ENCODE measurements at places on chromosomes 5 and 9.

GRCh38 chr9:99971410-99971809 lies 65.0 kb downstream of the STX17 start:
- DNase-seq: no peak

DNA sequence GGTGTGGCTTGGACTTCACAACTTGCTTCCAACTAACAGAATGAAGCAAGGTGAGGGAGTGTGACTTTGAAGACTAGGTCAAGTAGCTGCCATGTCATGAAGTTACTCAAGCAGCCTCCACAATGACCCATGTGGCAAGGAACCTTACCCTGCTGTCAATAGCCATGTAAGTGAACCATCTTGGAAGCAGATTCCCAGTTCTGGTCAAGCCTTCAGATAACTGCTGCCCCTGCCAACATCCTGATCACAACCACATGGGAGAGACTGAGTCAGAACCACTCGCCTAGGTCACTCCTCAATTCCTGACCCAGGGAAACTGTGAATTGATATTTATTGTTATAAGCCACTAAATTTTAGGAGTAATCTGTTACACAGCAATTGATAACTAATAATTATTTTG lies 10.9 kb downstream of the ZCCHC10 start:
- DNase-seq: no peak

DNA sequence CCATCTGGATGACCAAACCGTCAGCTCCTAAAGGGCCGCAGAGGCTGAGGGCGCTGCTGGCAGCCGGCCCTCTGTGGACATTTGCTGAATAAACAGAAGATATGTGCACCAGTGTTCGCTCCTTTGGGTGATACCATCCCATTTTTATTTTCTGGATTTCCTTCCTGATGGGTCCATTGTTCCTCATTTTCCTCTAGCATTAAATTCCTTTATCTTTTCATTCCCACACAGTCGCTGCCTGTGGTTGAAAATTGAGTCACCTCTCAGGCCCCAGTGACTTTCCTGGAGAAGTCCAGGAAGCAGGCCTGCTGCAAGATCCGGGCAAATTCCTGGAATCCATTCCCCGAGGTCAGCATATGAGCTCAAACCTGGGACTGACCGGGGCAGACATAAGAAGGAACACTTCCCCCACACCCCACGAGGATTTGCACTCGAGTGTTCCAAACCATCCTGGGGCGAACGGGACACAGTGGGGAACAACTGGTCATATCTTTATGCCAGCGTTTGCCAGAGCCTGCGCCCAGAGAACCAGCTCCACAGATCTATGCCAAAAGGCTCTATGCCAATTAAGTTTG lies 86.7 kb upstream of the PCA3 start:
- no peak for DNase-seq

DNA sequence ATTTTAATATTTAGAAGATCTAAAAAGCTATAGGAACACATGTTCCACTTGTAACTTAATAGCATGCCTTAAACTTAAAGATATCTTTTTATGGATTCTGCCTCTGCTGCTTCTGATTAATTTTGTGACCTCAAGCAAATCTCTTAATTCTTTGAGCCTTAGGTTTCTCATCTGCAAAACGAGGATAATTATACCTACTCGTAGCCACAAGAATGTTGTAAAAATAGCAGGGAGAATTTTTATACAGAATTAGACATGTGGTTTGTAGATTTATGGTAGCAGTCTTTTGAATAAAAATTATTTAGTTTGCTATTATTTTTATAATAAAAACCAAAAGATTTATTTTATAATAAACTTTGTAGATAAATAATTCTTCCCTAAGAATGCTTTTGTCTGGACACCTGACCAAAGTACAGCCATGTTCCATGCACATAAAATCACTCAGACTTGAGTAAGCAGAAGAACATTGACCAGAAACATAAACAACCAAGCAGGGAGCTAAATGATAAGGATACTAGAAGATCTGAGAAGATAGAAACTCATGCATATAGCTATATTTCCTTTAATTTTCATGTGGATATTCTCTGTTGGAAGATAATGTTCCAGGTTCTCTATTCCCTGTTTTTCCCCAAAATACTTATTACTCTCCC lies 18.5 kb downstream of the C9orf85 start:
- no peak for DNase-seq

DNA sequence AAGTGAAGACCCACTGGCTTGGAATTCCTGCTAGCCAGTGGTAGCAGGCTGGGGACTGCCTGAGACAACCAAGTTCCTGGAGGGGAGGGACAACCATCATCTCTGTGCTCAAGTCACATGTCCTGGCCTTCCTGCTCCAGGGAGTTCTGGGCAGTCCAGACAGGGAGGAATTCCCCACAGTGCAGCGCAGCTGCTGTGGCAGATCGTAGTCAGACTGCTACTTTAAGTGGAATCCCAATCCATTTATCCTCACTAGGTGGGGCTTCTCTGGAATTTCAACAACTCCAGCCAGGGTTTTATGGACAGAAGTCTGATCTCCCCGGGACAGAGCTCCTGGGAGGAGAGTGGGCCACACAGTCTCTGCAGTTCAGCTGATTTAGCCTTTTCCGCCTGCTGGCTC lies 20.9 kb upstream of the OR5C1 start:
- DNase-seq: no peak

DNA sequence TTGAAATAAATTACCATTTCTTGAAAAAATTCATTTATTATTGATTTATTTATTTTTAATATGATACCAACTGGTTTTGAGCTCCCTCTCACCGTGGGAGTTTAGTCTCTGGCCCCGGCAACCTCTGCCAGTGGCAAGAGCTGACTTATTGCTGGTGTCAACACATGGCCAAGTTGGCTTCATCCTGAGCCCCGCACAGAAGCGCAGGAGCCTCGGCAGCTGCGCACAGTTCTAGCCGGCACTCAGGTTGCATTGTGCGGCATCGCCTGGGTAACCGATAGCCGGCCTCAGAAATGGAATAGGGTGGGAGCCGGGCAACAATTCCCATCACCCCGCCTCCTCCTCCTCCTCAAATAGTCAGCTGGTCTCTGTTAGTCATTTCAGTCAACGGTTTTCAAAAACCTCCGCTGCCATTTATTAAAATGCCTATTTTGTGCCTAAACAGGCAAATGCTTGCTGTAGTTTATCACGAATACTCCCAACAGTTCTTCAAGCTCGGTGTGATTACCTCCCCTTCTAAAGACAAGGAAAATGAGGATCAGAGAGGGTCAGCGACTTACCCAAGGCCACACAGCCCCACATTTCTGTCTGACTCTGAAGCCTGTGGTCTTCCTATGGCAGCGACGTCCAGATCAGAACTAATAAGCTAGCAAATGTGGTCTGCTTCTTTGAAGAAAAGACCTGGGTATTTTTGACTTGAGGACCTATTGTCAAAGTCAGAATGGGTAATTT lies 15.7 kb upstream of the MSX2 start:
- DNase-seq: no peak

DNA sequence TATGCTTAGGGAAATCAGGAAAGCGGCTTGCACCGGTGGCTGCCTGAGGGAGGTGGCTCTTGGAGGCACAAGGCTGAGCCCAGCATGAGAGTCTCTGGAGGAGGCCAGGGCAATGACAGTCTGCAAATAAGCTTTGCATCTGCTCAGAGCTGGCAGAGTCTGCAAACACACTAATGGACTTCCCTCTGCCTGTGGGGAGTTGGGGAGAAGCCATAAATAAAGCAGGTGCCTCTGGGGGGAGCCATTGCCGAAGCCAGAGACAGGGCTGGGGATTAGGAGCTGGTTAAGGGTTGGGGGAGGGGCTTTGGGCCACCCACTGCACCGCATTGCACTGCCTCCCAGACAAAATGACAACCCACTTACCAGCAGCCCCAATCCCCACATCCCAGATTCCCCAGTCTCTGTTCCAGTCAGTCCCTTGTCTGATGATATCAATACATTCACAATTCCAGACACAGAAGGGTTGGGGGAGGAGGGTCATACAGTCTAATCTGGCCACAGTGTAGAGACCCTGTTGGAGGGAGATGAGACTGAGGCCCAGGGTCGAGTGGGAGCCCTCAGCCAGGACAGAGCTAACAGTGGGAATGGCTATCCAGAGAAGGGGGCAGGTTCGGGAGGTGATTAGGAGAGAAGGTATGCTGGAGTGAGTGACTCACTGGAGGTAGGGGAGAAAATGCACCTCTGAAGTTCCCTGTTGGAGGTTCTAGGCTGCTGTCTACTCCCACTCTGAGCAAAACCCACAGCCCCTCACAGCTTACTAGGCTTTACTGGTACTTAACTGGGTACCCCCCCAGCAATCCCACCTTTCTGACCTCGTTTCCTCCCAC lies 53.7 kb downstream of the PAX5 start:
- no peak for DNase-seq

DNA sequence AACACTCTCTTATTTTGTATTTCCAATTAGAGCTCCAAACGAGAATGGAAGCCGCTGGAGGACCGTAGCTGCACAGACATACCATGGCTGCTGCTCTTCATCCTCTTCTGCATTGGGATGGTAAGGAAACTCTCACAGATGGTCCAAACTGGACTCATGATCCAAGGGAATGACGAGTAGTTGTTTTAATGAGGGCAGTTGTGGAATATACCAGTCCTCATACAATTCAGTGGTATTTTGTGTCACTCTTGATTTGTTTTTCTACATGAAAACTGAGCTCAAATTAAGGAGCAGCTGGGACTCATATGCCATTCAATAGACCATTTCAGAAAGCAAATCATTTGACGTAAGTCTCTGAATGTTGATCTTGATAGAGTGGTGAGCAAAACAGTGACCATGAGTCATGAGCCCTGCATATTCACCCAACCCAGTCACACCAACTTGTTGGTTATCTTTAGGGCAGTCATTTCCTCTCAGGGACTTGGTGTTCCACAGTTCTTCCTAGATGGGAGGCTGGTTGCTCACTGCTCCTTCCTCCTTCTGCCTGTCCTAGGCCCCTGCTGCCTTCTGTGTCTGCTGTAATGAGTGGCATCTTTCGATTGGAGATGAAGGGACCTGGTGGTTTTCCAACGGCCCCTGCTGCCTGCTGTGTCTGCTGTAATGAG lies 54.9 kb downstream of the SLC44A1 start:
- DNase-seq: no peak

DNA sequence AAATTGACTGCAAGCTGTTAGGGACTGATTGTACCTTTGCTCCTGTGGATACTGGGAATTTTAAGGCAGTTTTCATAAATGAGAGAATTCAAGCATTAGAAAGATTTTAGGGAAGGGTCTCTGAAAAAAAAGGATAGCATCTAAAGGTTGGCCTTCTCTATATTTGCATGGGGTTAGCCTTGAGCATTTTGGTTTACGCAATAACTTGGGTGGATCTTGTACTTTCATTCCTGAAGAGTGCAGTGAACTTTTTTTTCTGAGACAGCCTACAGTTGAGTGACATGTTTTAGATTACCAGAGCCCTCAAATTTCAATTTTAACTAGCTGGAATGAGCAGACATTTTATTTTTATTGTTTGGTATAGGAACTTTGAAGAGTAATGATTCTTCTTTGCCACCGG lies 91.6 kb upstream of the NR3C1 start:
- no peak for DNase-seq

DNA sequence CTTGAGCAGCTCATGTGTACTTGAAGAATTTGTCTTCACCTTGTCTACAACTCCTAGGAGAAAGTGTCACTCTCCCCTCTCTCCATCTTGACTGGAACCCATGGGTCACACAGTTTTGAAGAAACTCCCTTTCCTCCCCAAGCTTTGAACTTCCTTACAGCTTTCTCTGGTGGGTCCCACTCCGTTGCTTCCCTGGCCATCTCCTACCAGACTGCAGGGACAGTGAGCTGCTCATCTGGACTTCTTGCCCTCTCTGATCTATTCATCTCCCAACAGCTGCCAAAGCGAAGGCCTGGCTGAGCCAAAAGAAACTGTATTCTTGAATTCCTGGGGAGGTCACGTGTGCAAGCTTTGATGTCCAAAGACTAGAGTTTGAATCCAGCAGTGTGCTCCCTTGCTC lies 22.7 kb upstream of the CXCL14 start:
- DNase-seq: no peak

- no peak for DNase-seq
Observed at GRCh38 chr5:153373130-153373498, 117.4 kb upstream of the GRIA1 start.

DNA sequence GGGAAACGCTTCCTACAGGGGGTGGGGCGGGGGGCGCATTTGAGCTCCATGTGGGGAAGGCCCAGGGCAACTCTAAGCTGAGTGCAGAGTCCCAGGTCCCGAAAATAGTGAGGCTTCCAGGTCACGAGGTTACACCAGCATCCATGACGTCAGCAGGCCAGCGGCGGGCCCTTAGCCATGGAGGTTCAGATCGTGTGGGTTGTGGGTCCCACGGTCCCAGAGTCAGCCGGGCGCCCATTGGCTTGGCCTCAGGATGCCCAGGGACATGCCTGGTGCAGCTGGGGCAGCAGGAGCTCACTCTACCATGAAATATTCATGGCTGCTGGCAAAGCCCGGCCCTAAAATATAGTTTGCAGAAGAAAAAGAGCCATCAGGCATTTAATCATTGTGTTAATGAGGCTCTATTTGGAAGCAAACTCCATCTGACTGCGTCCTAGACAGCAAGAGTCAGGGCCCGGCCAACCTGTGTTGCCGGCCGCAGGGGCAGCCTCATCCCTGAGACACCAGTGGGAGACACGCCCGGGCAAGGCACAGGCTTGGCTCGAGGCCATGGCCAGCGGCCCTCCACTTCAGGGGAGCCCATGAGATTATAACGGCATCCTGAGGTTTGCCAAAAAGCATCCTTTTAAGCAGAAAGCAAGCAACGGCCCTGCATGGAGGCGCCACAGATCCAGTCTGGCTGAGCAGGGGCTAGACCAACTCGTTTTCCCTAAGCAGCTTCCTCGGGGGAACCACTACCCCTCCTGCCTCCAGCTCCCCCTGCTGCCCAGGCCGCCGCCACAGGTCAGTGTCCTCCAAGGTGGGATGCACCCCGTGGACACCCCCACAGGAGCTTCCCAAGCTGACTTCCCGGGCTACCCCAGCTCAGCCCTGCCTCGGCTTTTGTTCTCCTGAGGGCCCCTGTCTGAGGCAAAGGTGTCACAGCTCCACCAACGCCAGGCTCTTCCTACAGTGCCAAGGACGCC lies 108.9 kb upstream of the PPP1R26 start:
- no peak for DNase-seq

DNA sequence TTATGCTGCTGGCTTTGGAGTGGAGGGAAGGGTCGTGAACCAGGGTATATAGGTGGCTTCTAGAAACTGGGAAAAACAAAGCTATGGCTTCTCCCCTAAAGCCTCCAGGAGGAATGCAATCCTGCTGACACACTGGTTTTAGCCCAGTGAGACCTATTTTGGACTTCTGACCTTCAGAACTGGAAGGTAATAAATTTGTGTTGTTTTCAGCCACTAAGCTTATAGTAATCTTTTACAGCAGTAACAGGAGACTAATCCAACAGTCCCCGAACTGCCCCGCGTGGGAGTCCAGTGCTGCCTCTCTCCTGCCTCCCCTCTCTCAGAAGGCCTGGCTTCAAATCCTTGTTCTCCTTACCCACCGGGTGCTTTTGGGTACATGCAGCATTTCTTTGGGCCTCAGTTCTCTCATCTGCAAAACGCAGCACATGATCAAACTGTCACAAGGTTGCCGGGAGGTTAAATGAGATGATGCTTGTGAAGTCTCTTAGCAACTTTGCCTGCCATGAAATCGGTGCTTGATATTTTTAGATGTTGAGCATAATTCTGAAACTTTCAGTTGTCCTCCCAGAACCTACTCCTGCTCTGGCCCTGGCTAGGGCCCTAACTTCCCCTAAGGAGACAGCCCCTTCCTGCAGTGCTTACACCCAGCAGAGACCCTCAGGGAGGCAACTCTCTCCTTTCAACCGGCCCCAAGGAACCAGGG lies 127.3 kb upstream of the BOD1 start:
- no peak for DNase-seq
